Foreskin fibroblast (primary cell): ENCODE measurements at places on chromosomes 13 and 19.
A peak's percentile ranks its signal among the peaks of the same experiment; 100 is the strongest.

DNA sequence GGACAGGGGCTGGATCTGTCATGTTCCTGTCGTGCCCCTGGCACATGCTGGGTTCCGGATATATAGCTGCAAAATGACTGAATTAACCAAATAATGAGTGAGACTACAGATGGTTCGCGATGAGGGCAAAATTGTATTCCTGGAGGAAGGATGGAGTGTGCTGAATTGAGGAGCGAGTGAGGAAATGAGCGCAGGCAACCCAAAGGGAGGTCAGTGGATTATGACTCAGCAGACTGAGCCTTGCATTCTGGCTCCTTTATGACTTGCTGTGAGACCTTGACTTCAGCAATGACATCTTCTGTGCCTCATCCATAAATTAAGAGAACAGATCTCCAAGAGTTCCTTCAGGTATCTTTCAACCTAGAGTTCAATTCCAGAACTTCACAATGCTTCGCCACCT, 115.0 kb upstream of the CLDN10 start:
- DNase-seq, result no peak

GRCh38 chr13:20064128-20064527, 96.7 kb downstream of the GJA3 start:
- DNase-seq, result no peak

GRCh38 chr13:42478531-42479156, 95.3 kb upstream of the TNFSF11 start:
- DNase-seq, result peak; percentile 26

DNA sequence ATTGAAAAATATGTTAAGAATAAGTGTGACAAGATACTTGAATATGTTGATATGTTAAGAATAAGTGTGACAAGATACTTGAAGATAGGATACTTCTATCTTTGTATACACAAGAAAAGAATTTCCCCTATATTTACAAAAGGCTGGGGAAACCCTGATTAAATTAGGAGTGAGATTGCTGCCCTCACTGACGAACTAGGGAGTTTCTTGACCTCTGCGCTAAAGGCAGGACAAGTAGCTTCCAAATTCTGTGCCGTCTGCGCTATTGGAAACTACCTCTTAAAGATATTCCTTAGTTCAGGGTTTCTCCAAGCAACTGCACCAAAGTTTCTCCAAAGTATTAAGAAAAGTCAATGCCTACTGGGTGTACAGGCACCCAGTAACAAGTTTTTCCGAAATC, 730 bp downstream of the ZNF260 start:
- no peak for DNase-seq

DNA sequence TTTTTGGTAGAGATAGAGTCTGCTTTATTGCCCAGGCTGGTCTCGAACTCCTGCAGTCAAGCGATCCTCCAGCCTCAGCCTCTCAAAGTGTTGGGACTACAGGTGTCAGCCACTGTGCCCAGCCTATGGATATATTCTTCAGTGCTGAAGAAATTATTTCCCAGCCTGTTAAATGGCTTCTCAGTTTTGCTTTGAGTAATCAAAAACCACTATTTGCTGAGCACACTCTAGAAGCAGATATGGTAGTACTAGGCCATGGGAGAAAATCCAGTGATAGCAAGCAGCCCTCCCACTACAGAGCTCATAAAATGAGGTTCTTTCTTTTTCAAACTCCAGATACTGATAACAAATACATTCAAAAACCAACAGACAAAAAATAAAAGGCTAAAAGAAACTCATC, 80.6 kb upstream of the CLDN10 start:
- DNase-seq, result no peak

GRCh38 chr13:110239280-110240125, 67.5 kb downstream of the COL4A1 start:
- DNase-seq, result peak; percentile 46

DNA sequence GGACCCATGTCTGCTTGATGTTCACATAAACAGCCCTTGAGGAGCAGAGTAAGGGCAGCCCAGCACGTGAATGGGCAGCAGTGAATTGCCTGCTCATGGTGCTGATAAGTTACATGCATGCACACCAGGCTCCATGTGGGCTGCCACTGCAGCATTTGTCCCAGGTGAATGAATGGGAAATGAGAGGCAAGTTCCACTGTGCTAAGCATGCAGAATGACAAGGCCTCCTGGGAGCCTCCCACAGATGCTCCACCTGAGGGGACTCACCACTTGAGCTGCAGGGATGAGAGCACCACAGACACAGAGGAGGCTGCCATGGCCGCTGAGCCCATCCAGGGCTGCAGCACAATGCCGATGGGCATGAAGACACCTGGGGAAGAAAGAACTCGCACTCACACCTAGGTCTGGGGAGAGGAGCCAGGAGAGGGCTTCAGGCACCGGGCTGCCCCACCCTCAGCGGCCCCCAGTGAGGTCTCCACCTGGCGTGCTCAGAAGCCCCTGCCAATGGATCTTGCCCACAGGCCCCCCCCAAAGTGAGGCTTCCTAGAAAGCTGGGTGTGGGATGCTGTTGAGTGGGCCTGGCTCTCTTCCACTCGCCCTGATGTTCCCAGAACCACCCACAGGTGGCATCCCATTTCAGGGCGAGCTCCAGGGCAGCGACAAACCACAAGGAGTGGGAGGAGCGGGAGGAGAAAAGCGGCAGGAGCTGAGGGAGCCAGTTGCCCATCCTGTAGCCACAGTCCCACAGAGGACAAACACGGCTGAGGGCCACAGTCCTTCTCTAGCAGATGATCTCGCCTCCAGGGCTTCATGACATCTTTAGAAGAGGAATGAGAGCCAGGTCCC, 73.8 kb downstream of the CCDC70 start:
- no peak for DNase-seq

DNA sequence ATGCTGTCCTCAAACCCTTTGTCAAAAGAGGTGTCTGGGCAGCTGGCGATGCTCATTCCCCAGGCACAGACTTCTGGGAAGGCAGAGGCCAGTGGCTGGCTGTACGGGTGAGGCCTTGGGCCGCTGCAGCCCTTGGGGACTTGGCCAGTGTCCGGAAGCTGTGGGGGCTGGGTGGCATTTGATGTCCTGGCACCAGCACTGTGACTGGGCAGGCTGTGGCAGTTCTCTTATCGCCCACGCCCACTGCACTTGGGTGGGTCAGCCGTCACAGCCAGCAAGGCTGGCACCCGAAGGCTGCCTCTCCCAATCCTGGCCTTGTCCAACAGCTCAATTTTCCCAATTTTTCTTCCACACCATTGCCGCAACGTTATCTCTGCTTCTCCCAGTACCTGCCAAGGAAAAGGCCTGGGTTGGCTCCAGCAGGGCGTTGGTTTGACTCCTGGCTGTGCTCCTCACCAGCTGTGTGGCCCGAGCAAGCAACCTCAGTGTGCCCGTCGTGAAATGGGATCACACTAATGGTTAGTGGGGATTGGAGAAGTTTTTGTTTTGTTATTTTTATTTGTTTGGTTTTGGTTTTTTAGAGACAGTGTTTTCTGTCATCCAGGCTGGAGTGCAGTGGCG, 12.7 kb upstream of the SLC44A2 start:
- DNase-seq, result no peak

- peak; percentile 95 for DNase-seq
Measured at GRCh38 chr13:113928685-113929627, 44.9 kb downstream of the C13orf46 start.

DNA sequence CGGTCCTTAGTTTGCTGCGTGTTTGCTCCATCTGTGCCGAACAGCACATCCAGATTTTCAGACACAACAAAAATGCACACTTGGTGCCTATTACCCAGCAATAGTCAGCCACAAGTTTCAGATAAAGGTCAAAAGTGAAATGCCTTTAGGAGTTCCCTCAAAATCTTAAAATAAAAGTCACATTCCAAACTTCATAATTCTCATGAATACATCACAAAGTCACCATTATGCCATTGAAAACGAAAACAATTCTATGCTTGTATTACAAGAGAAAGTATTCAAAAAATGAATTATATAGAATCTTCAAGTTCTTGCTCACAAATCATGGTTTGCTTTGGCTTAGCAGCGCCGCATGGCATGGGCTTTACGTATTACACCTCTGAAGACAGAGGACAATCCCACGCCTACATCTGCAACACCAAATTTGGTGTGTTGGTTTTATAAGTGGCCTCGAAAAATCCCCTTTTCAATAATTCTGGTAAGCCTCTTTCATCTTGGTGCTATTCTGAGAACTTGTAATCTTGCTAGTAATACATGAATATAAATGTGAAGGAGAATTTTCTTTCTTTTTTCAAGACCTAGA, 26.6 kb downstream of the COL4A1 start:
- DNase-seq, result peak; percentile 46

- DNase-seq, result no peak
Measured at GRCh38 chr19:32813862-32814425, 55.6 kb downstream of the SLC7A9 start.

- DNase-seq, result no peak
Measured at GRCh38 chr13:111451402-111451801, 131.0 kb downstream of the TEX29 start.

- DNase-seq, result peak; percentile 50
Measured at GRCh38 chr13:48749144-48749543, 95.4 kb downstream of the CYSLTR2 start.

DNA sequence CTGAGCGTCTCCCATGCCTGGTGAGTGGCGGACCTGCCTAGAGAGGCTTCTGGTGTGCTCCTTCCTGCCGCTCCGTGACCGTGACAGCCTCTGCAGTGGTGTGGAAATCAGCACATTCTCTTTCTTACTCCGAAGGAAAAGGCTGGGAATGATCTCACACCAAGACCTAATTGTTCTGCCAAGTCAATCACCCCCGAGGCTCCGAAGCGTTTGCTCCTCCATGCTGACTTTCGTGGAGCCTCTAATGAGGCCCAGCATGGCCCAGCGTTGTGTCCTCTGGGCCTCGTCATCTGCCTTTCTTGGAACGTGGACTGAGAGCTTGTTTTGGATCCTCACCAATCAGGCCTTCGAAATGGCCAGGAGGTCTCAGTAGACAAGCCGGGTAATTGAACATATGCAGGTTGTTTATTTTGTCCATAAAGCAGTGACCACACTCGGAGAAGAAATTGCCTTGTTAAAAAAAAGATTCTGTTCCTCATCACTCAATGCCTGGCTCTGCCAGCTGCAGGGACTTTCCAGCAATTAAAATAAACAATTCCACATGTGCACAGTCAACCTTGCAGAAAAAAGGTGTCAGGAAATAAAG, 107.1 kb downstream of the UBL3 start:
- peak; percentile 78 for DNase-seq

DNA sequence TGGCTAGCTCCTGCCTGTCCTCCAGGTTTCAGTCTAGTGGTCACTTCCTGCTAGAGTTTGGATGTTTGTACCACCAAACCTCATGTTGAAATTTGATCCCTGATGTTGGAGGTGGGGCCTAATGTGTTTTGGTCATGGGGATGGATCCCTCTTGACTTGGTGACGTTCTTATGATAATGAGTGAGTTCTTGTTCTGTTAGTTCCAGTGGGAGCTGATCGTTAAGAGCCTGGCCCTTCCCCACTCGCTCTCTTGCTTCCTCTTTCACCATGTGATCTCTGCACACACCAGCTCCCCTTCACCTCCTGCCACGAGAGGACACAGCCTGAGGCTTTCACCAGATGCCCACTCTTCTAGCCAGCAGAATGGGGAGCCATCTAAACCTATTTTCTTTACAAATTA, 86.8 kb upstream of the SCEL start:
- DNase-seq, result no peak

GRCh38 chr13:20197361-20197834, 4.7 kb upstream of the GJB2 start:
- DNase-seq, result peak; percentile 60

DNA sequence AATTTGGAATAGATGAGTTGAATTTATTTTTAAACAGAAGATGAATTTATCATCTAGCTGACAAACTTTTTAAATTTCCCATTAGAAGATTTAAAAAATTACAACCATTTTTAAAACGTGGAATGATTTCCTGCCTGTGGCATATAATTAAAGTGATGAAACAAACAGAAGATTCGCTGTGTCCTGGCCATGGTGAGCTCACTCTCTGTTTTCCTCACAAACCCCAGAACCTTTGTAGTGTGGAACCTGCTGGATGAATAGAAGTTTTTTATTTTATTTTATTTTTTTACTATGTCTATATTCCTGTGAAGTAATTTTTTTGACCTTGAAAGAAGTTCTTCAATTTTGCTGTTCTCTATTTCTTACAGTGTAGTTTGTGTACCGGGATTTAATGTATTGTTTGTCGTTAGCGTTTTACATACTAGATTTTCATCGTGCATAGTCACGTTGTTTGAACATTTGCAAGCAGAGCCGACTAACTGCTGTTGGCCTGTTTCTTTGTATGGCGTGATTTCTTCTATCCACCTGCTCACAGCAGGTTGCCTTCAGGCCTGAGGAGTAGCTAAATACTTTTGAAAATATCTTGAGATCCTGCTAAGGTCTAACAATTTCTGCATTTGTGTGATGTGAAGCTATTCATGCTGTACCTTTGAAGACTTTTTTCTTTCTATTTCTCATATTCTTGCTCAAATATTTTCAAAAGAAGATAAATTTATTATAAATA, 149.2 kb downstream of the GGACT start:
- no peak for DNase-seq

- no peak for DNase-seq
Measured at GRCh38 chr13:75670496-75670895, 34.4 kb downstream of the LMO7 start.

DNA sequence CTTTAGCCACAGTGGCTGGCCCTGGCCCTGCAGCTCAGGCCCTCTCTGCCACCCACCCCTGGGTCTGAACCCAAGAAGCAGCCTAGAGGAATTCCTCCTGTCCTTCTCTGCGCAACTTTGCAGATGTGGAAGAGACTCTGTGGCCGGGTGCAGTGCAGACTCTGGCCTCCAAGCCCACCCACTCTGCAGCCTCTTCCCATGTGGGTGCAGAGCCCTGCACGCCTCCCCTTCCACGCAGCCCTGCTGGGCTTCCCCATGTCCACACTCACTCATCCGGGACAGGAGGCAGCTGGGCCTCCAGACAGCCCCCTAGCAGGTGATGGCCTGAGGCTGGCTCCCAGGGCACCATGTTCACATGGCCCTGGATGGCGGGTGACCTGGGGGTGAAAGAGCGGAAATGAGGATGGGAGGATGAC, 2.5 kb downstream of the TEX29 start:
- DNase-seq, result no peak

GRCh38 chr19:639253-640160, at the start of gene FGF22:
TSS of gene FGF22 (plus strand) at chr19:639879. CDS start at chr19:639926, 47 bp downstream.
- DNase-seq, result peak; percentile 95

DNA sequence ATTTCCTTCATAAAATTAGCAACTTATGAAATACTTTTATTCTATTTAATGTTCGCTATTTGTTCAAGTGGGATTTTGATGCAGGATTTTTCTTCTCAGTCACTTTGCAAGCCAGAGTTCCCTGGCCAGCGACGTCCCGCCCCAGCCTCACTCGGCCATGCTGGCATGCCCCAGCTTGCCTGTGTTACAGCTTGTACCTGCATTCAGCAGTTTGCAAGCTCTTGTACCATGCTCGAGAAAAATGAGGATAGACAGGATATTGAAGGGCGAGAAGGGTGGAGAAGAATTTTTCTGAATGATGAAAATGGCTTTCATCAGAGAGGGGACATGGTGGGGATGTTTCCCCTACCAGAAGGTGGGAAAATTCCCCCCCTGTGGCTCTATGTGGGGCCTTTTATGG, 2180.2 kb upstream of the PCDH20 start:
- no peak for DNase-seq

GRCh38 chr13:103638706-103639105, 572.5 kb upstream of the SLC10A2 start:
- DNase-seq, result no peak
